Left ventricle myocardium inferior (tissue), 1 donor: ENCODE measurements at places on chromosomes 1 and 21.
A peak's percentile ranks its signal among the peaks of the same experiment; 100 is the strongest.

GRCh38 chr1:177476676-177477075 lies 305.9 kb downstream of the BRINP2 start:
- DNase-seq, result no peak

GRCh38 chr1:48530727-48531351 lies 58.8 kb upstream of the SPATA6 start:
- no peak for DNase-seq

GRCh38 chr1:51100264-51100880 lies 1.7 kb upstream of the C1orf185 start:
- no peak for DNase-seq

DNA sequence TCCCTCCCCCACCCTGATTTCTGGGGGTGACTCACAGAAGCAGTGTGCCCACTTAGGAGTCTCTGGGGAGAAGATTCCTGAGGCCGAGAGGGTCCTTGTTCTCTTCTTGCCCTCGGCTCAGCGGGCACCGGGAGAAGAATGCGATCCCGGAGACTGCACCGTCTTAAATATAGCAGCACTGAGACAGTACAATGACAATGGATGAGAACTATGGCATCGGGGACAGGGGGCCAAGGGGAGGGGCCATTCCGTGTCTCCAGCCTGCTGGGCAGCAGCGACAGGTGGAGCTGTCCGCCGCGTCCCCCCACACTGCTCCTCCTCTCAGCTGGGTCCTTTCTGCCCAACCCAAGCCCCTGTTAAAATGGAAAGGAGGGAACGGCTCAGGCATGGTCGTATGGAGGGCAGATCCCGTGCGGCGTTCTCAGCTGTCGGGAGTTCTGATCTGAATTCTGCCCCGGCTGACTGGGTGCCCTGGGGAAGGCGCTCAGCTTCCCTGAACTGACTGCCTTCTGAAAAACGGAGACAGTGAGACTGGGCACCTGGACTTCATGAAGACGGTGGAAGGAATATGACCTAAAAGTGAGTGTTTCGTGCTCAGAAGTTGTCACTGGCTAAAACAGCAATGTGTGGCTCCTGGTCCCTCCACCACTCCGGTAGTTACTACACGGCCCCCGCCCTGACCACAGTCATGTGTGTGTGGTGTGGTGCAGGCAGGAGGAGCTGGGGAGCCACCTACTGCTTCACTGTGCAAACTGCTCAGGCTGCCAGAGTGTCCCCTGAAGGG lies at the start of gene MYOM3:
TSS of gene MYOM3 (minus strand) at position 140 of the 784 bp plus-strand sequence. CDS start 3,499 bp downstream, outside the sequence.
- DNase-seq, result peak; percentile 74

GRCh38 chr1:78102082-78102481 lies 56.3 kb downstream of the GIPC2 start:
- DNase-seq, result no peak
